ENCODE measurements at places on chromosomes 1 and 21. TPM values are rescaled to one million over a fixed set of nuclear protein-coding genes. Genes with fewer than 3 reads are reported as not detected.

The TXLNA gene
- total RNA-seq, result 67.3 TPM

The LEFTY2 gene
- 0.29 TPM for total RNA-seq

The BNIPL gene
- 5.7 TPM for total RNA-seq

The KCNE2 gene
- 0.78 TPM for total RNA-seq

The PIGK gene
- total RNA-seq, result 23.5 TPM

The A3GALT2 gene
- not detected for total RNA-seq

The OR2L13 gene
- not detected for total RNA-seq

The FAM72A gene
- total RNA-seq, result not detected

The CFAP74 gene
- total RNA-seq, result not detected

The S100B gene
- not detected for total RNA-seq

The CTSK gene
- total RNA-seq, result 16.1 TPM

The TCHH gene
- 0.13 TPM for total RNA-seq

The GSTM1 gene
- not detected for total RNA-seq

The NASP gene
- total RNA-seq, result 88.6 TPM

The RNF207 gene
- total RNA-seq, result 53.6 TPM

The GBP4 gene
- 10.1 TPM for total RNA-seq

The ARHGAP30 gene
- 3.2 TPM for total RNA-seq

The DYRK3 gene
- total RNA-seq, result 15.9 TPM

The FAM3B gene
- 4.2 TPM for total RNA-seq

The KRTAP10-12 gene
- total RNA-seq, result not detected

The C1QB gene
- 115 TPM for total RNA-seq

The RAB42 gene
- 3.5 TPM for total RNA-seq

The S100A3 gene
- not detected for total RNA-seq

The AMIGO1 gene
- 13.5 TPM for total RNA-seq

The OR2T11 gene
- total RNA-seq, result not detected

The MANEAL gene
- 2.6 TPM for total RNA-seq

Measured in thyroid gland (tissue), 4 donors.